Endothelial cell of umbilical vein (primary cell): ENCODE measurements at places on chromosomes 5 and 9. TPM values are rescaled to one million over a fixed set of nuclear protein-coding genes. Genes with fewer than 3 reads are reported as not detected.

- H3K4me1 ChIP-seq, result no peaks in the 10 kb centered on the region
- H3K4me3 ChIP-seq, result no peak overlapping the region
- no peak overlapping the region for H3K27ac ChIP-seq
- H3K27me3 ChIP-seq, result no peaks in the 10 kb centered on the region
Measured at GRCh38 chr9:123359546-123359945, 3.5 kb downstream of the CRB2 start.

MAMDC2 gene
- total RNA-seq, result 0.60 and 0.85 TPM in 2 replicates

TAF11L10 gene
- total RNA-seq, result not detected in 2 replicates

DNA sequence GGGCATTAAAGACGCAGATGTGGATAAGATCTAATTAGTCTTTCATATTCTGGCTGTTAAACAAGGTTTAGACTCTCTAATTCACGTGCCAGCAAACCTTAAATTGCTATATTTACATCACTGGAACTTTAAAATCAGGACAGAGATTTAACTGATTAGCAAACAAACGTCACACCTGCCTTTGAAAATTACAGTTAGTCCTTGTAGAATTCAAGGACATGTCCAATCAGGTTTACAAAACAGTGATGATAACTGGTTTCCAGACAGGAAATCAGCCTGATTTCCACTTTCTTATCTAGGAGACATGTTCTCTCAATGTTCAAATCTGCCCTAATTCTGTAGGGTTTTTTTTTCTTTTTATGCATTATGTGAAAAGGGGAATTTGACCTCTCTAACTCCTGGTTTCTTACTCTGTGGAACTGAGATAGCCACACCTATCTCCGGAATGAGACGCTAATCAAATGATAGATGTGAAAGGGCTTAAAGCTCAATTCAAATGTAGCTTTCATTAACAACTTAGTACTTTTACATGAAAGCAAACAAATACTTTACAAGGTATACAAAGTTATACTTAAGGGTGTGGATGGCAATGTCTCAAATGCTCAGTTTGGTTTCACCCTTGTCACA is 26.5 kb downstream of the SPINK5 start:
- no peak overlapping the region for H3K27ac ChIP-seq
- no peak overlapping the region for H3K4me3 ChIP-seq
- no peak for DNase-seq
- H3K4me1 ChIP-seq, result peaks cover 30% of the 10 kb centered on the region
- no peaks in the 10 kb centered on the region for H3K36me3 ChIP-seq

DNA sequence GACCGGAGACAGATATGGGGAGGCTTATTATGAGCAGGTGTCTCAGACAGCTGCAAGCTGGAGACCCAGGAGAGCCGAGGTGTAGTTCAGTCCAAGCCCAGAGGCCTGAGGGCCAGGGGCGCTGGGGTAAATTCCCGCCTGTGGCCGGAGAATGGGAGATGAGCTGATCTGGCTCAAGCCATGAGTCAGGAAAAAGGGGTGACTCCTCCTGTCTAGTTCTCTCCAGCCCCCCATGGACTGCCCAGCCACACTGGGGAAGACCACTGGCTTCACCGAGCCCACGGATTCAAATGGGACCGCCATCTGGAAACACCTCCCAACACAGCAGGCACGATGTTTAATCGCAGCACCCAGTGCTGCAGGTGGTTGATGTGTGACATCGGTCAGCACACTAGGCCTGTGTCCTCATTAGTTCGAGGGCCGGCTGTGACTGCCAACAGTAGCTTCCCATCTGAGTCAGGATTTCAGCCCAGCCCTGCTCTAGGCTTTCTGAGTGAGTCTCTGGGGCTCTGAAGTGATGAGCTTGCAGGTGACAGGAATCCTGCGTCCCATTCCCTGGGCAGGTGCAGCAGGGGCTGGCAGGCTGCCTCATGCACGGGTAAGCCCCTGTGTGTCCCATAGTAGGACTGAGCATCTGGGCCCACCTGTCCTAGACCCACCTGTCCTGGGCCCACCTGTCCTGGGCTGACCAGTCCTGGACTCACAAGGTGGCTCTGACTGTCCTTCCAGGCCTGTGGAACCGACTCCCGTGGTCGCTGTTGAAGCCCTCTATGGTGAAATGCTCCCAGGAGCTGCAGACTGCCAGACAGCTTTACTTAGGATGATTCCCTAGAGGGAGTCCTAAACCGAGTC is 49.7 kb downstream of the AHRR start:
- no peak overlapping the region for H3K27ac ChIP-seq
- no peaks in the 10 kb centered on the region for H3K27me3 ChIP-seq
- H3K4me3 ChIP-seq, result no peak overlapping the region
- H3K4me1 ChIP-seq, result peaks cover 25% of the 10 kb centered on the region
- H3K36me3 ChIP-seq, result no peaks in the 10 kb centered on the region

PCDHGB6 gene
- 4.8 and 4.9 TPM in 2 replicates for total RNA-seq

- no peak overlapping the region for H3K27ac ChIP-seq
- H3K36me3 ChIP-seq, result no peaks in the 10 kb centered on the region
- no peaks in the 10 kb centered on the region for H3K4me1 ChIP-seq
- H3K27me3 ChIP-seq, result no peaks in the 10 kb centered on the region
Measured at GRCh38 chr9:110807956-110808598, 139.5 kb downstream of the MUSK start.

DNA sequence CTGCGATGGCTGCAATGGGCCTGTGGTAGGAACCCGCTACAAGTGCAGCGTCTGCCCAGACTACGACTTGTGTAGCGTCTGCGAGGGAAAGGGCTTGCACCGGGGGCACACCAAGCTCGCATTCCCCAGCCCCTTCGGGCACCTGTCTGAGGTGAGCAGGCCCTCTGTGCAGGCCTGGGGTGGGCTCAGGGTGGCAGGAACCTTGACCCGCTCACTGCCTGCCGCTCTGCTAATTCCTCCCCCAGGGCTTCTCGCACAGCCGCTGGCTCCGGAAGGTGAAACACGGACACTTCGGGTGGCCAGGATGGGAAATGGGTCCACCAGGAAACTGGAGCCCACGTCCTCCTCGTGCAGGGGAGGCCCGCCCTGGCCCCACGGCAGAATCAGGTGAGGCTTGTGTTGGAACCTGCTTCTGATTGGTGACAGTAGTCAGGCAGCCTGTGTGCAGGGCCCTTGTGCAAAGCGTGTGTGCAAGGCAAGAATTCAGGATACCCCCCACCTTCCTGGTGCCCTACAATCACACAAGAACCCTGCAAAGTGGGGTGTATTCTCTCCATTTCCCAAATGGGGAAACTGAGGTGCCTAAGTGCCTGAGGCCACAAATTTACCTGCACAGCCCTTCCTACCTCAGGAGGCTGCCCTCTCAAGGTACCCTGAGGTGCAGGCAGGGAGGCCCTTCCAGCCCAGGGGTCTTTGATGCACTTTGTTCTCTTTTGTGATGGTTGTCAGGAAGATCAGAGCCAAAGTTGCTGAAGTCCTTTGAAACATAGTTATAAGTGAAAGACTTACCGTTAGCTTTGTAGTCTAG is 3.4 kb downstream of the SQSTM1 start:
- no peak for DNase-seq
- H3K4me3 ChIP-seq, result no peak overlapping the region
- no peaks in the 10 kb centered on the region for H3K27me3 ChIP-seq

RFESD gene
- 1.1 and 2.0 TPM in 2 replicates for total RNA-seq

PCDHA12 gene
- total RNA-seq, result not detected in 2 replicates

DNA sequence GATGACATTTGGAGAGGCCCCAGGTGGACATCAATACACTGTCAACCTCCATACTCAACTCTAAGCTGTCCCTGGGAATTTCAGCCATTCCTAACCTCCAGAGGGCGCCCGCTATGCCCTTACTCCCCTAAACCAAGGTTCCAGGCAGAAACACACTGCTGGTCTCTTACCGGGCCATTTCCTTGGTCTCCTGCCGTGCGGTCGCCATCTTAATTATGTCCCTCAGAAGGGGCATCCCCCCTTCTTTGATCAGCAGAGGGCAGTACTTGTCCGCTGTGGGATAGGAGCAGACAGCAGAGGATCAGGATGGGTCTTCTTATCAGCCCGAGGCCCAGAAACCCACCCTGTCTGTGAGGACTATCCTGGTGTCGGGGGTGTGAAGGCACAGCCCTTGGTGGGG is 9.3 kb upstream of the ZDHHC12 start:
- no peaks in the 10 kb centered on the region for H3K36me3 ChIP-seq
- H3K27ac ChIP-seq, result no peak overlapping the region
- H3K4me1 ChIP-seq, result no peaks in the 10 kb centered on the region
- H3K27me3 ChIP-seq, result no peaks in the 10 kb centered on the region
- no peak overlapping the region for H3K4me3 ChIP-seq

CMYA5 gene
- 0.09 and 0.20 TPM in 2 replicates for total RNA-seq

GAS1 gene
- 0.15 and 0.18 TPM in 2 replicates for total RNA-seq

PCAT7 gene
- total RNA-seq, result not detected in 2 replicates

GRCh38 chr9:37030611-37030939 is 3.5 kb downstream of the PAX5 start:
- no peaks in the 10 kb centered on the region for H3K36me3 ChIP-seq
- H3K4me3 ChIP-seq, result no peak overlapping the region
- peaks cover 13% of the 10 kb centered on the region for H3K4me1 ChIP-seq
- H3K27me3 ChIP-seq, result peaks cover 88% of the 10 kb centered on the region
- H3K27ac ChIP-seq, result no peak overlapping the region
- no peak for DNase-seq

DNA sequence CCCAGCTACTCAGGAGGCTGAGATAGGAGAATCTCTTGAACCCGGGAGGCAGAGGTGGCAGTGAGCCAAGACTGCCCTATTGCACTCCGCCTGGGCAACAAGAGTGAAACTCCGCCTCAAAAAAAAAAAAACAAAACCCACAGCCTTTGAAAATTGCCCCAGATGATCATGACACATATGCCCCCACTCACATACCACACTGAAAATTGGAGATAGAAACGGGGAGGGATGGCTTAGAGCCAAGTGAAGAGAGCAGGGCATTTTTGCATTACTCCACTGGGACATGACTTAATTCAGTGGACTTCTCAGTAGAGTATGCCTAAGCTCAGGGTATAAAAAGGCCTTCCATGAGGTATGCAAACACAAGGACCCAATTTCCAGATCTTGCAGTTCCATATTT is 309.3 kb downstream of the BNC2 start:
- no peaks in the 10 kb centered on the region for H3K4me1 ChIP-seq
- no peaks in the 10 kb centered on the region for H3K27me3 ChIP-seq
- H3K36me3 ChIP-seq, result no peaks in the 10 kb centered on the region
- no peak overlapping the region for H3K4me3 ChIP-seq
- DNase-seq, result no peak

- no peaks in the 10 kb centered on the region for H3K36me3 ChIP-seq
- H3K27ac ChIP-seq, result no peak overlapping the region
- no peak for DNase-seq
- H3K27me3 ChIP-seq, result peaks cover 23% of the 10 kb centered on the region
- H3K4me3 ChIP-seq, result no peak overlapping the region
- H3K4me1 ChIP-seq, result no peaks in the 10 kb centered on the region
Measured at GRCh38 chr9:126217797-126218196, 108.8 kb upstream of the MVB12B start.

GRCh38 chr5:137843676-137844299 is 23.9 kb upstream of the MYOT start:
- no peak overlapping the region for H3K4me3 ChIP-seq
- peaks cover 7% of the 10 kb centered on the region for H3K27me3 ChIP-seq
- no peak overlapping the region for H3K27ac ChIP-seq

GRCh38 chr9:12702160-12702758 is 9.1 kb downstream of the TYRP1 start:
- H3K36me3 ChIP-seq, result no peaks in the 10 kb centered on the region
- no peak overlapping the region for H3K4me3 ChIP-seq
- no peaks in the 10 kb centered on the region for H3K27me3 ChIP-seq
- DNase-seq, result peak; percentile 70
- H3K27ac ChIP-seq, result no peak overlapping the region

ZNF622 gene
- total RNA-seq, result 23.1 and 26.6 TPM in 2 replicates

DNA sequence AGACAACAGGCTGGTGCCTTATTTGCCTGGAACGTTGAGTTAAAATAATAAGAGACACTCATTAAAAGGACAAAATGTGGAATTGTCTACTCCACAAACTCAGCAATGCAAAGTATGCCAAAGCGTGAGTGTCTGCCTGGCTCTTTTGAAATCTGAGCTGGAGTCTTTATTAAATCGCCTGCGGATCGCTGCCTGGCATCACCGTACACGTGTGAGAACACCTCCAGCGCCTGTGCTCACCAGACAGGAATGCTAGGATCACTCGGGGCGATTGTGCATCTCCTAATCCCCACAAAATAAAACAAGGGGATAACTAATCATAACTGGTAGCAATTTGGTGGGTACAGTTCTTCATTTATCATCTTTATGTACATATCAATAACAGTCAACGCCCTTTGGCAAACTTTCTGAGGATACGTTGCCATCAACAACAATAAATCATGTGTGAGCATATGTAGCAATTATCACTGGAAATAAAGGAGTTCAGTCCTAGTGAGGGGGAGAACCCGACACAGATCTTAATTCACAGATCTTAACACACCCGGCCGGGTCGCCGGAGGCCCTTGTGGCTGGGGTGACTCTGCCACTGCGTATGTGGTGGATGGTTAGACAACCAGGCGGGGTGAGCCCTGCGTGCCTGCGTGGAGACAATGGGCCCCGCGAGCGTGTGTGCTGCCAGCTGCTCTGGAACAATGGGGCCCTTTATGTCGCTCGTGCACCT is 284.9 kb upstream of the IRX1 start:
- no peaks in the 10 kb centered on the region for H3K27me3 ChIP-seq
- H3K4me1 ChIP-seq, result no peaks in the 10 kb centered on the region
- no peak overlapping the region for H3K27ac ChIP-seq
- no peaks in the 10 kb centered on the region for H3K36me3 ChIP-seq

CDC20B gene
- total RNA-seq, result 0.14 and 0.22 TPM in 2 replicates

OR13C5 gene
- total RNA-seq, result not detected in 2 replicates

- H3K36me3 ChIP-seq, result no peaks in the 10 kb centered on the region
- H3K27ac ChIP-seq, result no peak overlapping the region
- no peak overlapping the region for H3K4me3 ChIP-seq
- no peak for DNase-seq
- no peaks in the 10 kb centered on the region for H3K27me3 ChIP-seq
Measured at GRCh38 chr5:157115012-157115411, 6.2 kb upstream of the HAVCR2 start.

DNA sequence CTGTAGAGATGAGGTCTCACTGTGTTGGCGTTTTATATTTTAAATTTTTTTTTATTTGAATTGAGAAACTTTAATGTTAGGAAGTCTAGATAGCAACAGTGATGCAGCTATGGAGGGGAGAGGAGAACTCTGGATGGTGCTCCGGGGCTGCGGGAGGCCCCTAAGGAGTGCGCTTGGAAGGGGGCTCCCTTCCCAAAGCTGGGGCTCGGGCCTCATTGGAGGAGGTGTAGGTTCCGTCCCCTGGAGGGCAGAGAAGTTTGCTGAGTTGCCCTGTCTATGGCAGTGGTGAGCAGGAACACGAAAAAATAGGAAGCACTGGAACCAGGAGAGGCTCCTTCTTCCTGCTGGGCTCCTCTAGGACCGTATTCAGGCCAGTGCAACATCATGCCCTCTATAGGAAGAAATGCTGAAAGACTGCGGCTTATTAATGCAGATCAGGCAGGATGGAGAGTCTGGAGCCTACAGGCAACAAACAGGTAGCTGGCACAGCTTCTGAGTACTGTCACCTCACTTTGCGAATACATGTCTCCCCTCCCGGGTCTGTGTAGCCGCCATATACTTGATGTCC is 16.1 kb downstream of the AHRR start:
- no peaks in the 10 kb centered on the region for H3K36me3 ChIP-seq
- H3K4me1 ChIP-seq, result peaks cover 6% of the 10 kb centered on the region
- no peak overlapping the region for H3K4me3 ChIP-seq
- peak; percentile 24 for DNase-seq
